Activated CD8-positive, alpha-beta T cell treated with anti-CD3 and anti-CD28 coated beads, Interleukin-2, amount 10 ng/mL, durations not matched to agents 7 days and 5 days (primary cell): ENCODE measurements at places on chromosomes 3 and 15. TPM values are rescaled to one million over a fixed set of nuclear protein-coding genes. Genes with fewer than 3 reads are reported as not detected.

DNA sequence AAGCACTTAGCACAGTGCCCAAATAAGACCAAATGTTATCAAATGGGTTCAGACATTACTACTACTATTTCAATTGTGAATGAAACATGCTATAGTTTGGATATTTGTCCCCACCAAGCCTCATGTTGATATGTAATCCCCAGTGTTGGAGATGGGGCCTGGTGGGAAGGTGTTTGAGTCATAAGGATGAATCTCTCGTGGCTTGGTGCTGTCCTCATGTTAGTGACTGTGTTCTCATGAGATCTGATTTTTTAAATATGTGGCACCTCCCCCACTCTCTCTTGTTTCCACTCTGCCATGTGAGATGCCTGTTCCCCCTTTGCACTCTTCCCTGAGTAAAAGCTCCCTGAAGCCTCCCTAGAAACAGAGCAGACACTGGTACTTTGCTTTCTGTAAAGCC lies 148.7 kb upstream of the TGFBR2 start:
- no peak for DNase-seq

- no peak for DNase-seq
Observed at GRCh38 chr3:61333192-61333961, 82.1 kb upstream of the FHIT start.

DNA sequence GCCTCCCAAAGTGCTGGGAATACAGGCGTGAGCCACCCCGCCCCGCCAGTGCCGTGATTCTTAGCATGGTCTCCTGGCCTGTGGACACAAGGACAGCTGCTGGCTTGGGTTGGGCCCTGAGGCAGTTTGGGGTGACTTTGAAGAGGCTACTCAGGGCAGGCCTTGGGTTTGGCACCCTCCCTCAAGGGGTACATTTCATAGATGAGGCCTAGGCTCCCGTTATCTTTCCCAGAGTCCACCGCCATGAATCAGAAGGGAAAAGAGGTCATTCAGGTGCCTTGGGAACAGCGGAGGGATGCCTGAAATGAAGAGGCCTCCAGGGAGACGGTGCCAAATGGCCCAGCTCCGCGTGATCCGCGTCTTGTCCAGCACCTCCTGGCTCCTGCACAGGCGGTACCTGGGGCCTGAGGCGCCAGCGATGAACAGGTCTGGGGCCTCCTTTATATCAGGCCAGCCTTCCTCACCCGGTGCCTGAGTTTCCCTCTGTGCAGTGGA lies 9.3 kb downstream of the GNAI2 start:
- DNase-seq, result no peak

DNA sequence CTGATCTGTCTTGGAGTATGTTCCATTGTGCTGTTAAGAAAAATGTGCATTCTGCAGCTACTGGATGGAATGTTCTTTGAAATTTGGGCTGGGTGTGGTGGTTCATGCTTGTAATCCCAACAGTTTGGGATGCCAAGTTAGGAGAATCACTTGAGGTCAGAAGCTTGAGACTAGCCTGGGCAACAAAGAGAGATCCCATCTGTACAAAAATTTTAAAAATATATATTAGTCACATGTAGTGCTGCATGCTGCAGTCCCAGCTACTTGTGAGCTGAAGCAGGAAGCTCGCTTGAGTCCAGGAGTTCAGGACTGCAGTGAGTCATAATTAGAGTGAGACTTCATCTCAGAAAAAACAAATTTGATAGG lies 62.8 kb upstream of the PLSCR4 start:
- no peak for DNase-seq

GRCh38 chr3:144173491-144173890 lies 201.9 kb downstream of the DIPK2A start:
- DNase-seq, result no peak

DNA sequence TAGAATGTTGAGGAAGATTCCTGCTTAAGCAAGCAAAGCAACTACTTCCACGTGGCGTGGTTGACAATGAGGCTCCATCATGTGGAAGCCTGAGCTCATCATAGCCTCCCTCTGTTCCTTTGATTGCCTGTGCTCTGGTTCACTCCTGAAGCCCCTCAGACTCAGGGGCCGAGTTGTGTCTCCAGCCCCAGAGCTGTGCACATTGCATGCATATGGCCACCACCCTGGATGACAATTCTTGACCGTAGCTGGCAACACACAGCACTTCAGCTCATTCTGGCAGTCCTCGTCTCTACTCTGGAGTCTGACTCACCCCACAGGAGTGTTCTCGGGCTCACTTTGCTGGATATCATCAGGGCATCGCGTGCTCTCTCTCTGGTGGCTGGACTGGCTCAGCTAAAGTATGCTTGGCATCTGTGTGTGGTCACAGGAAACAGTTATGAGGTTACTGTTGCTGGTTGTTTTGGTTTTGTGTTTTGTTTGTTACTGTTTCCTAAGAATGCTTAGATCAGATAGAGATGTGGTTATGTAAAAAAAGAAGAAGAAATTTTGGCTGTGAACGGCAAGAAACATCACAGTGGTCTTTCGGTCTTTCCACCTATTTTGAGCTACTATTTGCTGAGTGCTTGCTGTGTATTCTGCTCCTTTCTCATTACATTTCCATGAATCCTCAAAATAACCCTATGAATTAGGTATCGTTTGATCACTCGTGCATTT lies 41.6 kb upstream of the MRPS22 start:
- no peak for DNase-seq

DNA sequence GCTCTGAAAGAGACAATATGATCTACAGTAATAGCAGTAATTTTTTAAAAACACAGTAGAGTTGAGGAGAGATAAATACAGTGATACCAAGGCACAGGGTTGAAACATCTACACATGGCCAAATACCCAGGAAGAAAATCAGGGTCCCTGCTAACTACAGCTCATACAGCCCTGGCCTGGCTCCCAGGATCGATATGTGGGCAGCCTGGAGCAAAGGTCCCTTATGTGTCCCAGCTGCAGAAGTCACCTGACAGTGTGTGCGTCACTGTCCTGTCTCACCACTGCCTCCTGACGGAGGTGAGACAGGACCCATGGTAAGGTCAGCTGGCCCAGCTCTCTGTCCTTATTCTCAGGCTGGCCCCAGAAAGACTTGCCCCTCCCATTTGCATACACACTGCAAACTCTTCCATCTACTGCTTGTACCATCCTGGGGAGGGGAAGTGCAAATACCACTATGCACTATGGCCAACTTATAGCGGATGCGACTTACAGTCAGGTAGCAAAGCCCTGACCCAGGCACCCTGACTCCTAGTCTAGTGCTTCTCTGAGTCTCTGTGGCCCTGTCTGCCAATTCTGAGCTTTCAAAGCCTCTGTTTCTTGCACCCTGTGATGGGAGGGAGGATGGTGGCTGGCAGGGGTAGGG lies 22.0 kb upstream of the BCL2L10 start:
- DNase-seq, result no peak

- DNase-seq, result peak; percentile 52
Observed at GRCh38 chr3:71269906-71270305, 313.6 kb downstream of the FOXP1 start.

- DNase-seq, result peak; percentile 38
Observed at GRCh38 chr3:122754929-122755328, 38.7 kb downstream of the HSPBAP1 start.

- DNase-seq, result no peak
Observed at GRCh38 chr3:13584901-13585300, 36.0 kb downstream of the FBLN2 start.

DNA sequence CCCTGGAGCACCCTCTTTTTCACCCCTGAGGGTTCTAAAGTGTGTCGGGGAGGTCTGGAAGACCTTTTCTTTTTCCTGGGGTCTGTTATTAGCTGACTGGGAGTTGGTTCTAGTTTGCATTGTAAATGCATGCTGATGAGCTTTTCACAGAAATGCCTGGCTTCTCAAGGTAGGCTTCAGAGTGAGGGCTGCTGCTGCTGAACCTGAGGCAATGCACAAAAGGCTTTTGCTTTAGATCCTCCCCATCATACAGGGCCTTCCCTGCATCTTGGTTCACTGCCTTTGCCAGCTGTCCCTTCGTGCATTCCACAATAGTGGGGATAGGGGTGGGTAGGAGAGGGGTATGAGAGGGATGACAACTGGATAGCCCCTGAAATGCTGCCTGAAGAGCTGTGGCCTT lies 46.6 kb downstream of the FAH start:
- DNase-seq, result no peak

DNA sequence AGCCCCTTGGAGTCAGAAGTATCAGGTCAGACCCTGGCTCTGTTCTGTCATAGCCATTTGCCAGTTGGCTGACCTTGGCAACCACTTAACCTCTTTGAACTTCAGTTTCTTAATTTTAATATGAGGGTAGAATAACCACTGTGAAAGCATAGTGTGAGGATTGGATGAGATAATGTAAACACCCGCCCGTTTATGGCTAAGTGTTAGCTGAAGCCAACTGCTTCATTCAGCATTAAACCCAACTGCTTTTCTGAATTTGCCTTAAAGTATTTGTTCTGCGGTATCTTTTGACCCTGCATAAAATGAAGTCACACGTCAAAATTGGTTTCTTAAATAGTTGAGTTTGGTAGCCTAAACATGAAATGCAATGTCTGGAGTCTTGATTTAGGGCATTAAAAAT lies 121.5 kb upstream of the ABHD17C start:
- DNase-seq, result no peak

- no peak for DNase-seq
Observed at GRCh38 chr3:116354382-116354781, 90.9 kb downstream of the LSAMP start.

- DNase-seq, result no peak
Observed at GRCh38 chr3:124960105-124960504, 25.6 kb upstream of the MUC13 start.

DNA sequence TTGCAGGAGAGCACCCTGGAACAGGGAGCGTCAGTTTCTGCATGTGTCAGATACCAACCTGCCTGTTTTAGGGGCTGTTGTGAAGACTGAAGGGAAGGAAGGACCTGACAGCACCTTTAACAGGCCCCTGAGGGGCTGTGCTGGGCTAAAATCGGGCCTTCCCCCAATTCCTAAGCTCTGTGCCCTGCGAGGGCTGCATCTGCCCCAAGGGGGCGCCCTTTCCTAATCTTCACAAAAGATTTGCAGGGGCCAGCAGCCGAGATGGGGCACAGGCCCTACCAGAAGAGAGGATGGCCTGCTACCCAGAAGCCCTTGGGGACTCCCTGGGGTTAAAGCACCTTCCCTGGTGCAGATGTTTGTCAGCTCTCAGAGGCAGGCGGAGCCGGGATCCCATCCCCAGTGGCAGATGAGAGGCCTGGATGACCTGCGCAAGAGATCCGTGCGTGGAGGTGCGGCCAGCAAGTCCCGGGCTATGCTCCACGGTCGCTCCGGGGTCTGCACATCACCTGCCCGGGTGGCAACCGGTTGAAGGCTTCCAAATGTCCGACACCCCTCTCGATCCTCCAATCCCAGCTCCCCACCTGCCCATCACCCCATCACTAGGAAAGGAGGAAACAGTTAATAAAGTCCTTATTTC lies 53.6 kb downstream of the RHCG start:
- DNase-seq, result peak; percentile 70

- no peak for DNase-seq
Observed at GRCh38 chr15:33068511-33068990, 126.0 kb downstream of the FMN1 start.

- DNase-seq, result no peak
Observed at GRCh38 chr3:124318014-124318413, 326.1 kb upstream of the ROPN1 start.

DNA sequence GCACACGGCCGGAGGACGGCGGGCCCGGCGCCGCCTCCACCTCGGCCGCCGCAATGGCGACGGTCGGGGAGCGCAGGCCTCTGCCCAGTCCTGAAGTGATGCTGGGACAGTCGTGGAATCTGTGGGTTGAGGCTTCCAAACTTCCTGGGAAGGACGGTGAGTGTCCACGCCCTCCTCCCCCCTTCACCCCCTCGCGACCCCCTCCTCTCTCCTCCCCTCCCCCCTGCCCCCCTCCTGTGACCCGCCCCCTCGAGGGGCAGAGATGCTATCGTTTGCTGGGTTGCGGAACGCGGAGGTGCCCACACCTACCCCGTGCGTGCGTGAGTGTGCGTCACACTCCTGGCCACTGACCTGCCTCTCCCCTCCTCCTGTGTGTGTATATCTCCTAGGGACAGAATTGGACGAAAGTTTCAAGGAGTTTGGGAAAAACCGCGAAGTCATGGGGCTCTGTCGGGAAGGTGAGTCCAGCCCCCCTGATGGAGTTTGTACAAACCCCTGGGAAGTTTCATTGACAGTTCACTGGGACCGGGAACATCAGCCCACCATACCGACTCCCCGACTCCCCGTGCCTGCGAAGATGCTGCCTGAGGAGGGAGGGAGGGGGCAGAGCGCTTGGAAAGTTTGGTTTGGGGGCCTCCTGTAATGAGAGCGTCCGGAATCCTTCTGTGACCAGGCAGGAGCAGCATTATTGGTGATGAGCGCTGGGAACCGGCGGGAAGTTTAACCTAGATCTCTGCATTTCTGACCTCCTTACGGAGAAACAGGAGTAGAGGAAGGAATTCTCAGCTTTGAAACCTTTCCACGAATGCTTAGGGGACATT lies 795 bp upstream of the SCAANT1 start:
- DNase-seq, result peak; percentile 51

DNA sequence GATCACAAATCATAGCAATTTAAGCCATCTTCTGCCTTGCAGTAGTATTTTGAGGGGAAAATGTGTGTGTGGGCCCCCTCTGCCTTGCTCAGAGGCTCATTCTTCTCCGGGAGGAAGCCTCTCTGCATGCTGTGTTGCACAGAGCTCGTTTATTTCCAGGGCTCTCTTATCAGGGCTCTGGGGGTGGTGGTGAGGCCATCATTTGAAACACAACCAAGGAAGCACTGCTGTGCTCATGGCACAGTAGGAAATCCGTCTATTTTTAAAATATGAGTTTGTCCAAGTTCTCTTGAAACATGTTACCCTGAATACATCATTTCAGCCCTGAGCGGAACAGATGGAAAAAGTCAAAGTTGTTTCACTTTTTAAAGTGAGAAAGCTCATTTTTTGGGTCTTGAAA lies 369.0 kb upstream of the CFAP20DC start:
- no peak for DNase-seq

SAXO2 gene
- 1.6 TPM for total RNA-seq

DNAH12 gene
- total RNA-seq, result 0.05 TPM

SLC51B gene
- not detected for total RNA-seq

A4GNT gene
- not detected for total RNA-seq

MYO5C gene
- 3.2 TPM for total RNA-seq

EPHB3 gene
- 0.11 TPM for total RNA-seq

ZNF80 gene
- total RNA-seq, result 0.89 TPM

ANO10 gene
- total RNA-seq, result 9.5 TPM

CD80 gene
- 20.2 TPM for total RNA-seq

BFSP2 gene
- 0.45 TPM for total RNA-seq

EPHB1 gene
- total RNA-seq, result 1.4 TPM
